ENCODE measurements at places on chromosomes 7 and 10.

GRCh38 chr7:128017862-128018845 is 13.1 kb downstream of the LRRC4 start:
- DNase-seq = no peak

GRCh38 chr10:45373576-45374349 is at the start of gene ALOX5:
TSS of gene ALOX5 (plus strand) at chr10:45374216. CDS start at chr10:45374280, 64 bp downstream.
- DNase-seq = no peak

DNA sequence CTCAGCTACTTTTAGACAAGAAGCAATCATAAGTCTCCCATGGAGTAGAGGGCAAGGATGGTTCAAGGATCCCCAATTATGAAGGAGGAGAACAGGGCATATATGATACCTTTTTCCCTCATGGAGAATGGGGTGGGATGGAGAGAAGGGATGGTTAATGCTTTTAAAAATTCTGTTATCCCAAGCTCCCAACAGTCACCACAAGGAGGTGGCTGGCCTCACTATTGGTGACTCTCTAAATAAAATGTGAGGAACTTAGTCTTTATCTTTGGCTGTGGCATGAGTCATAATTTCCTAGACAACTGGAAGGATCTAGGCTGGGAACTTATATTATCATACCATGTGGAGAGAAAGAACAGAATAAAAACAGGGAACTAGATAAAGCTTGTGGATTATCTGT is 297.0 kb downstream of the PHTF2 start:
- no peak for DNase-seq

DNA sequence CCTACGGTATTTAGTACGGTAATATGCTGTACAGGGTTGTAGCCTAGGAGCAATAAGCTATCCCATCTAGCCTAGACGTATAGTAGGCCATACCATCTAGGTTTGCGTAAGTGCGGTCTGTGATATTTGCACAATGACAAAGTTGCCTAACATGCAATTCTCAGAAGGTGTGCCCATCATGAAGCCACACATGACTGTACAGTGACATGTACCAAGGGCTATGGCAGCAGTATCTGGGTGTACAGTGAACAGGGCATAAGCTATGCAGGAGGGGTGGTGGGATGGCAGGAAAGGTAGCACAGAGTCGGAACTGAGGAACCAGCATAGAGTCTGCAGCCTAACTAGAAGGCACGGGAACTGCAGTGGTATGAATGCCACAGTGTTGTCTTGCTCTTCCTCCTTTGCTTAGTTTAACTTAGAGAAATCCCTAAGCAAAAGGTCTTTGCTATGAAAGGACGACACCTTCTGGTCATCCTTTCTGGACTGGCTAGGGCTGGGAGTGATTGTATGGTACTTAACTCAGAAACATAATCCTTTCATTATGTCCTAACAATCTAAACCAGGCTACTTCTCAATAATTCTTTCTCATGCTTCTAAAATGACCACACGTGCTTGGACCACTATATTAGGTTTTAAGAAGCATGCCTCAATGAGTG is 93.5 kb downstream of the DYNC1I1 start:
- DNase-seq = no peak

DNA sequence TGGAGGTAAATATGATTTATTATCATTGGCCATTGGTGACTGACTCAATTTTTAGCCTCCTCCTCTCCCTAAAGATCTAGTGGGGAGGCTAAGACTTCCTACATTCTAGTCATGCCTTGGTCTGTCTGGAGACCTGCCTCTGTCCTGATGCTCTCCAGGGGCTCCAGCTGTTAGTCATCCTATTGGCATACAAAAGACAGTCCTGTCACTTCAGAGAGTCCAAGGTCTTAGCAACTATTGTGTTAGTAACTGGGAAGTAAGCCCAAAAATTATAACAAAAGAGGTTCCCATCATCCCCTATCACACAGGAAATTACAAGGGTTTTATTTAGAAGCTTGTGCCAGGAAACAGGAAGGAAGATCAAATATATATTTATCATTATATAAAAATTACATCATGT is 400.6 kb upstream of the VSTM2A start:
- DNase-seq = no peak

- DNase-seq = no peak
These were observed 28.2 kb downstream of the INPP5F start for GRCh38 chr10:119754085-119754484.

DNA sequence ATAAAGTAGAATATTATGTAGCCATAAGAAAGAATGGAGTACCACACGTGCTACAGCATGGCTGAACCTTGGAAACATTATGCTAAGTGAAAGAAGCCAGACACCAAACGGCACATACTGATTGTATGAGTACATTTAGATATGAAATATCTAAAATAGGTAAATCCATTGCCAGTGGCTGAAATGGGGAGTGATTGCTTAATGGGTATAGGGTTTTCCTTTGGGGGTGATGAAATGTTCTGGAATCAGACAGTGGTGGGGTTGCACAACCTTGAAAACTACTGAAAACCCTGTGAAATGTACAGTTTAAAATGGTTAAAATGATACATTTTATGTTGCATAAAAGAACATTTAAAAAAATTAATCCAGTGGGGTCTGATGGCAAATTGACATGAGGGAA is 667.9 kb downstream of the AUTS2 start:
- no peak for DNase-seq

GRCh38 chr10:132350946-132351345 is 19.0 kb downstream of the LRRC27 start:
- no peak for DNase-seq

- DNase-seq = no peak
These were observed at the start of gene CTTNBP2 for GRCh38 chr7:117873310-117874190. TSS of gene CTTNBP2 (minus strand) at chr7:117873441. CDS start at chr7:117873415, 26 bp downstream.

- DNase-seq = no peak
These were observed 37.6 kb downstream of the GET4 start for GRCh38 chr7:913736-914520.

DNA sequence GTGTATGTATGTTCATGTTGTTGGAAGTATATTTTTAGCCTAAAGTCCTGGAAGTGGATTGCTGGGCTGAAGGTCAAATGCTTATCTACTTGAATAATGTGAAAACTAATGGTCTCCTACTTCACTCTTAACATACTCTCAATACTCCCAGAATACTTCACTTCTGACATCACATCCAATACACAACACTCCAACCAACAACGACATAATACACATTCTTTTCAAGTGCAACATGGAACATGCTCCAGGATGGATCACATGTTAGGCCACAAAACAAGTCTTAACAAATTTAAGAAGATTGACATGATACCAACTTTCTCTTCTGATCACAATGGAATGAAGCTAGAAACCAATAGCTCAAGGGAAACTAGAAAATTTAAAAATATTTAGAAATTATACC is 126.9 kb upstream of the ADCY1 start:
- DNase-seq = no peak

- DNase-seq = no peak
These were observed 162.0 kb upstream of the PLXNA4 start for GRCh38 chr7:132738254-132738653.

DNA sequence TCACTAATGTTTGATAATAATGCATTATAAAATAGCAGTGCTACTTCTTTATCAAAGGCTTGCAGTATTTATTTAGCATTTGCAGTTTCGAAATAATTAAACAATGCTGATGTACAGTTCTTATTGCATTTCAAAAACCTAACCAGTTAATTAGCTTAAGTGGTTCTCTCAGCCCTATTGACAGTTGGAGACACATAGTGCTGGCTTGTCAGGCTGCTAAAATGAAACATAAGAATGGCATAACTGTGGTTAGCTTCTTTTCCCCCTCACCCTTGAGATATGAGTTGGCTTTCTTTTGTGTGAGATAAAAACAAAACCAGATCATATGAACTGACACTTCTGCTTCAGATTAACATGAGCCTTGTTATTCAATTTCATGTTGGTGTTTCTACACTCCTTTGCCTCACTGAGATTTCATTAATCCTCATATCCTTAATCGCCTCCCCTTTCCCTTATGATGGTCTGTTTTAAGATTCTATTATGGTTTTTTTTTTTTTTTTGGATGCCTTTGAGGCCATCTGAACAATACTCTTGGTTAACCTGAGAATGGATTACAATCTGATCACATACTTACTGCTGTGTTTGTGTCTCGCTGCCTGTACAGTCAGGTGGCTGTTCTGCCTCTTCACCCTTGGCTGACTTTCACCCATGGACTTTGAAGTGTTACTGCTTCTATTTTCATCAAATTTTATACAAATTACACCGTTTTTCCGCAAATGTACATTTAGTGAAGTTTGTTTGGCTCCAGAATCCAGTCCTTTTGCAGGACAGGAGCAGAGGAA is 108.0 kb downstream of the SDK1 start:
- DNase-seq = no peak

- DNase-seq = no peak
These were observed 340.6 kb downstream of the TFEC start for GRCh38 chr7:115689941-115690340.

GRCh38 chr7:111510584-111511378 is 51.5 kb downstream of the IMMP2L start:
- no peak for DNase-seq

GRCh38 chr7:134552105-134552504 is 3.2 kb downstream of the AKR1B15 start:
- DNase-seq = no peak

DNA sequence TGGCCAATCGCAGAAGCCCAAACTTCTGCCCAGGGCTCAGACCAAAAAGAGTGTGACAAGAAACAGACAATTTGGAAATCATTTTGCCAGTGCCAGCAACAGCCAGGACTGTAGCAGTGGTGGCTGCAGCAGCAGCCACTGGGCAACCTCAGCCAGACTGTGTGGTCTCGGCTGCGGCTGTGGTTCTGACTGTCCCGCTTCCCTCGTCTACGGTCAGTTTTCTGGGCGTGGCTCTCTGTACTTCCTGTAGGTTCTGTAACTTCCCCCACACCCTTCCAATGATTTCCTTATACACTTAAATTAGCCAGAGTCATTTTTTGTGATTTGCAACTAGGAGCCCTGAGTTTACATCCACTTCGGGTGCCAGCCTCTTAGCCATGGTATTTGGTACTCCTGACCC is 39.9 kb downstream of the CYTH3 start:
- DNase-seq = no peak

GRCh38 chr10:62045765-62046521 is 144.4 kb downstream of the ARID5B start:
- DNase-seq = no peak

GRCh38 chr7:42883950-42884349 is 27.9 kb downstream of the C7orf25 start:
- DNase-seq = no peak

- no peak for DNase-seq
These were observed 59.0 kb upstream of the RAB18 start for GRCh38 chr10:27445070-27445469.

DNA sequence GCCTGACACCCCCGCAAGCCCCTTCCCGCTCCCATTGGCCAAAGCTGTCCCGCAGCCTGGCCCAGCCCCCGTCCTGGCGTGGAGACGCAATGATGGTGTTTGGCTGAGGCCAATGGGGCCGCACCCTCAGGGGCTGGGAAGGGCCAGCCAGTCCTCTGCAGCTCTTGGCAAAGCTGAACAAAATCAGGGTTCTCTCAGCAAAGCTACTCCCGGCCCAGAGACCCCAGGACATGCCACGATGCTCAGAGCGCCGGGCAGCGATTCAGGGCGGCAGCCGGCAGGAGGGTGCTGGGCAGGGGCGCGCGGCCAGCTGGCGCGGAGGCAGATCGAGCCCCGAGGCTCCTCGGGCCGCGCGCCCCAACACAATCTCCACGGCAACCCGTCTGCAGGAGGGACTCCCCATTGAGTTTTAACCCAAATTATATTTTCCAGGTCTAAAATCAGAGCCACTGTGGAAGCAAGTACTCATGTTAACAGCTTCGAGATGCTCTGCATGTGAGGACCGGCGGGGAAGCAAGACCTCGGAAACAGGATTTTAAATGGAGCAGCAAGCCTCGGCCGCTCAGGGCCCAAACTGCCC is 8.8 kb upstream of the CNPY1 start:
- no peak for DNase-seq

DNA sequence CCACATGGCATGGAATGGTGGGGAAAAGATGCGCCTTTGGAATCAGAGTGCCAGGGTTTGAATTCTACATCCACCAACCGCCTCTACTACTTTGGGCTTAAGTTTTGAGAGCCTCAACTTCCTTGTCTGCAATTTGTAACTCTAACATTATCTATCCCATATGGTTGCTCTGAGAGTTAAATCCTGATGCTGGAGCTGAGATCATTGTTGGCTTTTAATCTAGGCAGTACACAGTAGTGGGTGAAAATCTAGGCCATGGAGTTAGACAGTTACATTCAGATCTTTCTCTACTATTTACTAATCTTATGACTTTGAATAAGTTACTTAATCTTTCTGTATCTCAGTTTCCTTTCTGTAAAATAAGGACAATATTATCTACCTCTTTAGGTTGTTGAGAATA is 149.7 kb upstream of the AOAH start:
- no peak for DNase-seq

GRCh38 chr10:56782503-56782902 is 421.4 kb upstream of the ZWINT start:
- DNase-seq = no peak

- no peak for DNase-seq
These were observed 1.3 kb downstream of the MBLAC1 start for GRCh38 chr7:100127866-100128636.

DNA sequence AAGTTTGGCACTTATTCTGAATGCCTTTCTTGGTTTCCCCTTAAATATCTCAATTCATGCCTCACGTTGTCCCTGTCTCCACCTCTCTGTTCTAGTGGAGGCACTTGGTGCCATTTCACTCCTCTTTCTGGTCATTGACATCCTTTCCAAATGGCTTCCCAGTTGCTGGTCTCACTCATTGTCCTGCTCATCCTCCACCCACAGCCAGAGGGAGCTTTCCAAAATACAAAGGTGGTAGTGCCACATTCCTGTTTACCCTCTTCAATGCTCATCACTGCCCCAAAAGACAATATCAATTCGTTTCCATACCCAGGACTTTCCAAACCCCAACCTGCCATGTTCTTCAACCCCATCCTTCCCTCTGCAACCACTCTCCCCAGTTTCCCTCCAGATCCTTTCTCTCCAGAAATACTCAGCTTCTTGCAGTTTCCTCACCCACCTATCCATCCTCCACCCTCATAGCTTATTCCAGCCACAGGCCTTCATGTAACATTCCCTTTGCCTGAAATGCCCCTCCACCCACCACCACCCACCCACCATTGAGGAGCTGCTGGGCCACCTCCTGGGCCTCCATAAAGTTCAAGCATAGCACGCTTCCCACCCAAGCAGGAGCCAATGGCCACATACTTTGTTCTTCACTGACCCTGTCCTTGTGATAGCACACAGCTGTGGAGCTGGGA is 63.1 kb upstream of the ADRB1 start:
- DNase-seq = no peak

GRCh38 chr10:131925011-131925649 is 24.3 kb downstream of the PPP2R2D start:
- DNase-seq = no peak

DNA sequence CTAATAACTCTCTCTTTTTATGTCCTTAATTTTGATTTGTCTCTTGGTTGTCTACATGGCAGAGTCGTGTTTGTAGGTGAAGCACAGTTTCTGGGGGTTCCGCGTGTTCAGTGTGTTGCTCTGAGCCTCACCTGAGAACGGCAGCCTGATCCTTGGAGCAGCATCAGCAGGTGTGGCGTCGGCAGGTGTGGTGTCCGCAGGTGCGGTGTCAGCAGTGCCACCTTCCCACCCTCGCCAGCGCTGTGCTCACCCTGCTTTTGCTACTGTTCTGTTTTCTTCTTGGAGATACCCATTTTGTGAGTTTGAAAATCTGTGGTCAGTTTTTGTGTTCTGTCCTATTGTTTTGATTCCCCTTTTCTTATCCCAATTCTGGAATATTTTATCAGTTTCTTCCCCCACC is 406.6 kb downstream of the GLRX3 start:
- DNase-seq = no peak

Data from stimulated activated CD8-positive, alpha-beta memory T cell treated with anti-CD3 and anti-CD28 coated beads, Interleukin-2, amount 100 ng/mL, for 48 hours (primary cell).